Type B pancreatic cell (in vitro differentiated cells): ENCODE measurements at places on chromosomes 11 and 22.

- H3K36me3 ChIP-seq = no peaks in the 10 kb centered on the region
- peaks cover 39% of the 10 kb centered on the region for H3K4me1 ChIP-seq
- no peak overlapping the region for H3K4me3 ChIP-seq
- no peak overlapping the region for H3K27ac ChIP-seq
- no peak for DNase-seq
Measured at GRCh38 chr22:37549704-37550059, 10.6 kb upstream of the CDC42EP1 start.

- no peak for DNase-seq
- H3K36me3 ChIP-seq = no peaks in the 10 kb centered on the region
- H3K4me3 ChIP-seq = no peak overlapping the region
- no peak overlapping the region for H3K27ac ChIP-seq
- peaks cover 6% of the 10 kb centered on the region for H3K4me1 ChIP-seq
Measured at GRCh38 chr11:109963101-109963500, 130.1 kb upstream of the ZC3H12C start.

DNA sequence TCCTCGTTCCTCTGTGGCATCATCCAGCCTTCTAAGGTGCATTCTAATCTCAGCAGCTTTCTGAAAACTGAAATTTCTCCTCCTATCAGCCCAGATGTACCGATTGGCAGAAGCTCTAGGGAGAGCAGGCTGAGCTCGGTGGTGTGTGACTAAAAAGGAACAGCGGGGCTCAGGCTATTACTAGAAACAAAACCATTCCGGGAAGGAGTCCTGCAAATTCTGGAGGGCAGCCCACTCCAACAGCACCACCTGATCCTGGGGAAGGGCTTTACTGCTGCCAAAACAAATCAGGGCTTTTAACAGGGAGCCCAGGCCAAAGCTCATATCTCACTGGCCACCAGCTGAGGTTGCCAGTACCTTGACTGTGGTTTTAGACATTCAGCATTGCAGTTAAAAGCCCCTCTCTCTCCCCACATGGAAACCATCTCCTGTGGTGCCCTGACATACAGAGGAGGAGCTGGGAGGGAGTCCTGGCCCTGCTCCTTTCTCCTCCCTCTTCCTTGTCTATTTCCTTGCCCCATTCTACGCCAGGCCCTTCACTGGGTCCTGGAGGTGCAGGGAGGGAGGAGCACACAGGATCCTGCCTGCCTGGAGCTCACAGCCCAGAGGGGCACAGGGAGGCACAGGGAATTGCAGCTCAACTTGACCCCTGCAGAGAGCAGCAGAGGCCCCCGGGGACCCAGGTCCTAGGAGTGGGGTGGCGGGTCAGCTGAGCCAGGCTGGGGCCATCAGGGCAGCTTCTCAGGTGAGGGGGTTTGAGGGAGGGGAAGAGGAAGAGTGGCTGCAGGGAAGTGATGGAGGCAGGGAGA is 889 bp downstream of the PLAAT4 start:
- DNase-seq = no peak
- peaks cover 27% of the 10 kb centered on the region for H3K4me1 ChIP-seq
- H3K27me3 ChIP-seq = no peaks in the 10 kb centered on the region
- H3K36me3 ChIP-seq = no peaks in the 10 kb centered on the region
- peak overlapping the region; percentile 58 for H3K4me3 ChIP-seq

DNA sequence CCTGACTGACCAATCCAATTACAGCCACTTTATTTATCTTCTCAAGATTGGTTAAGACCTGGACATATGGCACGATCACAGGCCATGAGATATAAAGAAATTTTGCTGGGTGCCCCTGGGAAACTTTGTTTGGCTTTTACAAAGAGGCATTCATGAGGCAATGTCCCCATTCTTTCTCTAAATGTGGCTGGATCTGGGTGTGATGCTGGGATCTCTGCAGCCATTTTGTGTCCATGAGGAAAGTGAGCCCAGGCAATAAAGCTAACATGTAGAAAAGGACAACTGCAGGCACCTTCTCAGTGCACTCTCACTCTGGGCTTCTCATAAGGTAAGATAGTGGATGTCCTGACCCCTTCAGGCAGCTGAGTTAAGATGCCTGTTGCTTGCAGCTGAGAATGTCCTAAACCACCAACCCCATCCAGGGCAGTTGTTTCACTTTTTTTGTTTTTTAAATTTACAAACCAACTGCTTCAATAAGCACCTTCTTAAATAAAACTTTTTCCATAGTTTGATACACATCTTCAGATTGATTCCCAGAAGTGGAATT is 372.3 kb downstream of the MIAT start:
- no peaks in the 10 kb centered on the region for H3K36me3 ChIP-seq
- peaks cover 5% of the 10 kb centered on the region for H3K4me1 ChIP-seq
